ENCODE measurements at places on chromosomes 7 and 10.

GRCh38 chr10:71995887-71996575 lies 31.8 kb downstream of the CHST3 start:
- no peak for DNase-seq

- DNase-seq, result no peak
These were observed 928 bp downstream of the COMTD1 start for GRCh38 chr10:75234683-75235374.

- no peak for DNase-seq
These were observed 1.3 kb upstream of the CALCR start for GRCh38 chr7:93575555-93576399.

- no peak for DNase-seq
These were observed 66.4 kb upstream of the SCIN start for GRCh38 chr7:12504149-12504548.

DNA sequence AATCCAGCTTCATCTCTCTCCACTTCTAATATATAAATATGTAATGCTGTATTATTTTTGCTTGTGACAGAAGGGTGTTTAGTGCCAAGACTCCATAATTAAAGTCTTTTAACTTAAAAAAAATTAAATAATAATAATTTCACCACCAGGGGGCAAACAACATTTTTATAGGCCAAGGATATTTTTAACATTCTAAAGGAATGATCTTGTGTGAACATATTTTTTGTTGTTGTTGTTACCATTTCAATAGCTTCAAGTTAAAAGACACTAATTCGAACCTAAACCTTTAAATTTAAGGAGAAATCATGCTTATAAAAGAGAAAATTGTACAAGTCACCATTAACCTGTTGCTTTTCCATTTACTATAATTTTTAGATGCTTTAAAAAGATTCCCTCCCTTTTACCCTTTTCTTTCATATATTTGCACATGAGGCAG lies 7.5 kb upstream of the DNAJC1 start:
- DNase-seq, result no peak

DNA sequence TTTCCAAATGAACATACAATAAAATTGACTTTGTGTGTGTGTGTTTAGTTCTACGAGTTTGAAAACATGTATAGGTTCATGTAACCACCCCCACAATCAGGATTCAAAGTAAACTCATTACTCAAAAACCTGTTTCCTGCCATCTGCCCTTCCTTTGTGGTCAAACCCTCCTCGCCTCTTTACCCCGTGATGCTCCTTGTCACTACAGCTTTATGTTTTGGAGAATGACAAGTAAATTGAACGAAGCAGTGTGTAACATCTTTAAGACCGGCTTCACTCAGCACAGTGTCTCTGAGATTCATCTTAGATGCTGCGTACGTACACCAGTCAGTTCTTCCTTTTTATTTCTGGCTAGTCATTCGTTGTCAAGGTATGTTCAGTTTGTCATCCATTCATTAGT lies 54.6 kb upstream of the MKI67 start:
- no peak for DNase-seq

DNA sequence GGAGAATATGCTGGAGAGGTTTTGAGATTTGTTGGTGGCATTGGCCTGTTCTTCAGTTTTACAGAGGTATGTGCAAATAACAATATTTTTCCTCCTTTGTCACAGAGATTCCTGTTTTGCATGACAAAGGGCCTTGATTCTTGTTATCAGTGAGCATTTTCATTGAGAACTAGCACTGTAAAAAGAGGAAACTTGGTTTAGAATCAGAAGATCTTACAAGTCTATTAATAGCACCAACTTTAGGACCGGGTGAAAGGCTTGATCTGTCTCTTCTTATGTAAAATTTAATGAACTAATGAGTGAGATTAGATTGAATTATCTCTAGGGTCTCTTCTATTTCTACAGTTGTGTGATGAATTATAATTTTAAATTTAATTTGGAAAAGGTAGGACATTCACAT lies 25.5 kb downstream of the TSPAN13 start:
- DNase-seq, result no peak

DNA sequence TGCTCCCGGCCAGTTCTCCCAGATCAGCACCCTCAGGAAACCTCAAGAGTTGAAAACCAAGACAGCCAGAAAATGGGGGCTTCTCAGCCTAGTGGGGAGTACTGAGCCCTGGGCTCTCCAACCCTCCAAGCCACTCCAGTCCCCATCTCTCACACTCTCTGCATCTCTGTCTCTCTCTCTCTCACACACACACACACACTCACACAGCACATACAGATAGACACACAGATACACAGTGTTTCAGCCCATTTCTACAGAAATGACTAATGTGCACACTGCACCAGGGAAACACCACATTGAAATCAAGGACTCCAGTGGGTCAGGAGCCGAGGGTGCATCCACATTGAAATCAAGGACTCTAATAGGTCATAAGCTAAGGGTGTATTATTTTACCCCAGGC lies 107.5 kb downstream of the MKI67 start:
- DNase-seq, result no peak

DNA sequence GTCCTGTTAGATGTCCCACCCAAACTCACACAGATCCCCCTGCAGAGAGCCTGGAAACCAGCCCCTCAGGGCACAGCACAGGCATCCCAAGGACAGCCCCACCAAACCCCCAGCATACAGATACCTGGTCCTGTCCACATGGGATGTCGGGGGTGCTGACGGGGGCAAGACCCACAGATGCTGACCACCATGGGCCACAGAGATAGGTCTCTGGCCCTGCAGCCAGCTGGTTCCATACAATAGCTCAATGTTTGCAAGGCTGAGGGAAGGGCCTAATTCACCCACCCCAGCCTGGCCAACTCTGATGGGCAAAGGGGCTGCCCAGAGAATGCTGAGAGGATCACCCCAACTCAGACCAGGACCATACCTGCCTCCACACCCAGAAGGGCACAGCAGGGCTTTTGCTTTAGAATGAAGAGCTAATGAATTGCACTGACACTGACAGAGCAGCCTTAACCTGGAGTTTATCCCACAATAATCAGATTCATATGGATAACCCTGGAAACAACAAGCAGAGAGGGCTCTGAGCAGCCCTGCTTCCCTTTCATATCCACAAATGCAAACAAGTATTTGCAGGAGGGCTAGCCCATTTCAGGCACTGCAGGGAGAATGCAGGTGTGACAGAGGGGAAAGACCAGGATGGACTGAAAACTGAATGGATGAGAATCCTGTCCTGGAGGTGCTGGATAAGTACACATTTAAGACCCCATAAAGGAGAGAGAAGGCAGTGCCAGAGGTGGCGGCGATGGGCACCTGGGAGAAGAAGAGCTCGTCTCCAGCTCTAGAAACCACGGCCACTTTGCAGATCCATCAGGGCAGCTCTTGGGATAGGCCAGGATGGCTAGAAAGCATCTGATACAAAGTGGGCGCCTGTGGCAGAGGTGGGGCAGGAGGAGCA lies 126.7 kb downstream of the TNS3 start:
- no peak for DNase-seq

- no peak for DNase-seq
These were observed 44.8 kb downstream of the MYOF start for GRCh38 chr10:93437086-93437945.

- DNase-seq, result no peak
These were observed 623.7 kb downstream of the PARD3 start for GRCh38 chr10:34191406-34191805.

DNA sequence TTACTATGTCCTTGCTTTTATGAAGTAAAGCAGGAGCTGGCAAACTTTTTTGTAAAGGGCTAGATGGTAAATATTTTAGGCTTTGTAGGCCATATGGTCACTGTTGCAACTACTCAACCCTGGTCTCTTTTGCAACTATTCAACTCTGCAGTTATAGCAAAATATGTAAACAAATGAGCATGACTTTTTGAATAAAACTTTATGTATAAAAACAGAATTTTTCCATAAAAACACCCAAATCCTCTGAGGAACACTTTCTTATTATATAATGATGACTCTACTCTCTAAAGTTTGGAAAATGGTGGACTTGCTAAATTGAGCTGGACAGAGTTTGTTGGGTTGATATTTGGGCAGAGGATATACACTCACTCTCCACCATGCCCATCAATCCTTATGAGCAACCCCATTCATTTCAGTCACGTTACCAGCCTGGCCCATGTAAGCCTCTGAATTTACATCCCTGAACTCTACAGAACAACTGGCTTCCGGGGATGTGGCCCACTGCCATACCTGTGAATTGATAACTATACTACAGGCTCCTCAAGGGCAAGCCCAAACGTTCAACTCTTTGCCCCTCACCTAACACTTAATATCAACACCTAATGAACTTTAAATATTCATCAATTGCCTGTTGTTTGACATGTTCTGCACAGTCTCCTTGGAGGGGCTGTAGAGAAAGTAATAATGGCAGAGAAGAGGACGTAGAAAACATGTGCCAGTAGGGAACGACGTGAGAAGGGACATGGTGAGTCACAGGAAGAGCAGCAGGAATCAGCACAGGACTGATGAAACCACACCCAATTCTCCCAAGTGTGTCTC lies 37.6 kb downstream of the SGMS1 start:
- DNase-seq, result no peak

- DNase-seq, result no peak
These were observed 29.9 kb upstream of the HNRNPH3 start for GRCh38 chr10:68301790-68302502.

GRCh38 chr10:44293306-44293778 lies 91.6 kb downstream of the CXCL12 start:
- DNase-seq, result no peak

- no peak for DNase-seq
These were observed 150.4 kb downstream of the MAD1L1 start for GRCh38 chr7:2082139-2082998.

DNA sequence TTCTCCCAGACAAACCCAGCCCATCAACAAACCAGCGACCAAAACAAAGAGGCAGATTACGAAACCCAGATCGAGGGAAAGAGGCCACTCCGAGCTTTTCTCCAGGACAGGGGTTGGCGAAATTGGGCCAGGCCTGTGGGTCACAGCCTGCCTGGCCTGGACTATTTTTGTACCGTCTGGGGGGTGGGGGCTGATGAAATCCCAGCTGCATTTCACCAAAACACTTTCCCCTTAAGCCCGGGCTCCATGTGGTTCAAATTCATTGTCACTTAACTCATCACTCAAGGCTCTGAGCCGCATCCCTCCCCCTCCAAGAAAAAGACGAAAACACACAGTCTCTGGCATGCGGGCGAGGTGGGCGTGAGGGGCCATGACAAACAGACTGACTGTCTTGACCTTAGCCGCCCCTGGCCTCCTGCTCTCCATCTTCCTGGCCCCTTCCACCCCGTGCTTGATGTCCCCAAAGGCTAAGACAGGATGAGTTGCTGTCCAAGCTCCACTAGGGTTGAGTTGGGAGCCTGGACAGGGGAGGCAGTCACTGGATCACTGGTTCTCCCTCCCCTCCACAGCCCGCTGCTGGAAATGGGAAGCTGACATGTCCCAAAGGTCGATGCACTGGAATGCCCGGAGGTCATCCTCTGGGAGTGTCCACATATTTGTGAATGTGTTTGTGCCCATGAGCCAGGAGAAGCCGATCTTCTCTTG lies 19.2 kb downstream of the TMEM270 start:
- DNase-seq, result no peak

DNA sequence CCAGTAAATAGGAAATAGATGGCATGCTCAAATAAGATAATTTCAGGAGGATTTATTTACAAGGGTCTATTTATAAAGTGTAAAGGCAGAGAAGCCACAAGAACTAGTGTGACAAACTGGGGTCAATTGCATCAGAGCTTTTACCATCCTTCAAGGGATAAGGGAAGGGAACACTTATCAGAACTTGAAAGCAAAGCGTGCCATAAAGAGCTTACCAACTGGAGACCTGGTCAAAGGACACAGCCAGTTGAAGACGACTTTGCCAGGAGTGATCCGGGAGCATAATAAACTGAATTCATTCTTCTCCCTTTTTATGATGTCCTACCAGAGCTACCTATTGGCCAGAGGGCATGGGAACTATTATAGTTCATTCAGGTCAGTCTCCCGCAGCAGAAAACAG lies 3.2 kb upstream of the PPP1R3A start:
- no peak for DNase-seq

DNA sequence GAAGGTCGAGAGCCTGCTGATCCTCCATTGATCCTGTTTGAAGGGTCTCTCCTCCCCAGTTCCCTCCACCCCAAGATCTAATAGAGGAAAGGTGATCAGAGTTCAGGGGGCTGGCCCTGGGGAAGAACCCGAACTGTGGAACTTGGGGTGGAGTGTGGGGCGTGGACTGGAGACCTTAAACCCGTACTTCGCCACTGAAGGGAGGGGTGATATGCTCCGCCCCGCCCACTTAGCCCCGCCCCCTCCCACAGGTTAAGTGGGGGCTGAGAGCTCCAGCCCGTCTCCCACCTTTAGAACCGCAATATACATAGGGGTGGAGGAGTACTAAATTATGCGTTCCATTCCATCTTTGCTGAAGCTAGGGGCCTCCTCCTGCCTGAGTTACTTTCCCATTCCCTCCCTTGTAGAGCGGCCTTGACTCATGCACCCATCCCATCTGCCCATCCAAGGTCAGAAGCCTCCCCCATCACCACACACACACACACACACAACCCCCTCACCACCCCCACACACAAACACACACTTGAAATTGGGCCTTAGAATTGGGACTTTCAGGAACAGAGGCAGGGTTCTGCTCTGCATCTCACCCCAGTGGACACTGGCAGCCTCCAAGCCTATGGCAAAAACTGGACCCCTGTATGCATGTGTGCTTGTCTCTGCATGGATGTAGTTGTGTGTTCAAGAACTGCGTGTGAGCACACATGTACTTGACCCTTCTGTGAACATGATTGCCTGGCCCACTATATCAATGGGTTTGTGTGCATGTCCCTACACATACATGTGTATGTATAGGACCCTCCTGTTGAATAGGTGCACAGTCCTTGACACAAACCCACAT lies 991 bp downstream of the SEMA4G start:
- no peak for DNase-seq

DNA sequence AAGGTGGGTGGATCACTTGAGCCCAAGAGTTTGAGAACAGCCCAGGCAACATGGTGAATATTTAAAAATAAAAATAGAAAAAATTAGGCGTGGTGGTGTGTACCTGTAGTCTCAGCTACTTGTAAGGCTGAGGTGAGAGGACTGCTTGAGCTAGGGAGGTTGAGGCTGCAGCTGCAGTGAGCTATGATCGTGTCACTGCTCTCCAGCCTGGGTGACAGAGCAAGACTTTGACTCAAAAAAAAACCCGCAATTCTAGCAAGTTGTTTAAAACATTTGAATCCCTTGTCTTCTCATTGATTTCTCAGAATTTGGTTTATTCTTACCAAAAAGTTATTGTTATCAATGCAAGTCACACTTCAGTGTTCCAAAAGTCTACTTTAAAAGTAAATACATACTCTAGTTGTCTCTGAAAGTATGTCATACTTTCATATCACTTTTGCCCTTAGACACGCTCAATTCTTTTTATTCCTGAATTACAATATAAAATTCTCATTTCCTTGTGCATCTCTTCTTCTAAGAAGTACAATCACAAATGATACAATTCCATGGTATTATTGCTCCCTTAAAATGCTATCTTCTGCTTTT lies 6.3 kb downstream of the EPC1 start:
- DNase-seq, result no peak
